ENCODE measurements at places on chromosomes 6 and 20.

DNA sequence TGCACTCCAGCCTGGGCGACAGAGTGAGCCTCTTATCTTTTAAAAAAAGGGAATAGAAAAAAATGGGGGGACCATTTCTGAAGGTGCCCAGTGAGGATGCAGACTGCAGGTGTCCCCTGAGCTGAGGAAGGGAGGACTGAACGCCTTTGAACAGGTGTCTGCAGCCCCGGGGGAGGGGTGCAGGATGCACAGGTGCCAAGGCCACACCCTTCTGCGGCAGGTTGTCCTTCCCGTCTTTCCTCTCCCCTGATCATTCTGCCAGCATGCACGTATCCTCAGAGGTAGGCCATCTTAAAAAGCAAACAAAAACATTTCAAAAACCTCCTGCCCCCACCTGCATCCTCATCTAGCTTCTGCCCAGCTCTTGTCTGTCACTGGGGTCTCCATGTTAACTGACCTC, 101.3 kb downstream of the MTHFD1L start:
- DNase-seq: no peak

- DNase-seq: no peak
Measured at GRCh38 chr20:38501858-38502436, 29.3 kb downstream of the RALGAPB start.

DNA sequence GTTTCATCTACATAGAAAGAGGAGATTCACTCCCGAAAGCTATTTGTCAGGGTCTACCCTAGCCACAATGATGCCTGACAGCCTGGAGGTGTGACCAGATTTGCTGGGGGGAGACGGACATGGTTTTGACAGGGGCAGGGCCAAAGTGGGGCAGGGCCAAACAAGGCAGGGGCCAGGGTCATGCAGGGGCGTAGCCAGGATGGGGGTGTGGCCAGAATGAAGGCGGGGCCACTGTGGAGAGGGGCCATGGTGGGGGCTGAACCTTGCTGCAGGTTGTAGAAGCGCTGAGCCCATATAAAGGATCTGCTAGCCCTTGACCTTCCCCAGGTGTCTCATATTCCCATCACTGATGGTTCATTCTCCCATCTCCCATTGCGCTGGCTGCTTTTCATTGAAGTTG, 184.1 kb upstream of the SULF2 start:
- DNase-seq: no peak

DNA sequence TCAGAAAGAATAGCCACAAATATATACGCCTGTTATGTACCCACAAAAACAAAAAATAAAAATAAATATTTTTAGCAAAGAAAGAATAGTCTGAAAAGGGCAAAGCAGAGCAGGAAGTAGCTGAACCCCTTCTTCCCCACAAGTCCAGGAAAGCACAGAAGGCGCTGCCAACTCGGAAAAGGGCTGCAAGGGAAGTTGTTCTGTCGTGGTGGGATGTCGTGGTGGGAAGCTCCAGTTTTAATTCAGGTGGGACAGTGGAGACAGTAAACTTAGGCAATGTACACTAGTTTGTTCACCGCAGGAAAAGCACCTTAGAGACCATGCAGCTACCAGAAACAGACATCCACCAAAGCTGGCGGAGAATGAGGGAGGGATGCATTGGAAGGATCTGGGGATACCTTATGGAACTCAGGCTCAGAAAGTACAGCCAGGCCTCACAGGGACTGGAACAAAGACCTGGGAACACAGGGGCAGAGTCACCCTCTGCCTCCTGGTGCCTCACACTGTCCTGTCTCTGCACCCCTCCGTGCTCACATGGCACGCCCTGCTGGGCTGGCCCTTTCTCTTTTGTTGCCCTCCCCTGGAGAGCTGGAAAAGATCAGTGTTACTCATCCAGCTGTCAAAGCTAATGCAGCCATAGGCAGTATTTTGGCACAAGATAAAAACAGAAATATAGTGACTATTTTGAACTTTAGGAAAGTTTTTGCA, 3.3 kb upstream of the APMAP start:
- DNase-seq: no peak

GRCh38 chr6:11556309-11556708, 18.8 kb downstream of the TMEM170B start:
- DNase-seq: no peak

- no peak for DNase-seq
Measured at GRCh38 chr6:14787677-14788076, 458.2 kb upstream of the JARID2 start.

GRCh38 chr20:35478804-35479472, 23.5 kb downstream of the CEP250 start:
- no peak for DNase-seq

GRCh38 chr6:81853975-81854374, 101.5 kb upstream of the TENT5A start:
- no peak for DNase-seq

DNA sequence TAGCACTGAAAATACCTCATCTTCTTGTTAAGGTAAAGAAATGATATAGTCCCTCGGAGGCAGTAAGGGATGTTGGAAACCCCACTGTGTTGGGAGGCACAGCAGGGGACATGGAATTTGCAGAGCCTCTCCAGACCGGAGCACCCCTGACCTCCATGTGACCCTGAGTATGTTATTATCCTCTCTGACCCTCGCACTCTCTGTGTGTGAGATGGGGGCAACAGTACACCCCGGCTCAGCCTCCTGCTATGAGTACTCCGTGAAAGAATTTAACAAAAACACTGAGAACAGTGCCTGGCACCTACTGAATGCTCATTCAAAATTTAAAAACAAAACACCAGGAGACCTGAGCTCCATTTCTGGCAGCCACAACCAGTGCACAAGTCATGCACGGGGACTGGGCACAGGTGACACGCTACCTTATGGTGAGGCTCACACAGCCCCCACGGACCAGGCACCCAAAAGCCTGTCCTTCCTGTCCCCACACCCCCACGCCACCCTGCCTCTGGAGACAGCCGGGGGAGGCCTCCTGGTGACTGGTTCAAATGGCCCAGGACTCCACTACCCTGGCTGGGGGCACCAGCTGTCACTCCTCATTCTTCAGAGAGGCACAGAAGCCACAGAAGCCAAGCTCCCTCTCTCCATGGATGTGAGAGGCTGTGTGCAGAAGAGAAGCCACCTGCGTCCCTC, 6.1 kb downstream of the NINL start:
- no peak for DNase-seq

DNA sequence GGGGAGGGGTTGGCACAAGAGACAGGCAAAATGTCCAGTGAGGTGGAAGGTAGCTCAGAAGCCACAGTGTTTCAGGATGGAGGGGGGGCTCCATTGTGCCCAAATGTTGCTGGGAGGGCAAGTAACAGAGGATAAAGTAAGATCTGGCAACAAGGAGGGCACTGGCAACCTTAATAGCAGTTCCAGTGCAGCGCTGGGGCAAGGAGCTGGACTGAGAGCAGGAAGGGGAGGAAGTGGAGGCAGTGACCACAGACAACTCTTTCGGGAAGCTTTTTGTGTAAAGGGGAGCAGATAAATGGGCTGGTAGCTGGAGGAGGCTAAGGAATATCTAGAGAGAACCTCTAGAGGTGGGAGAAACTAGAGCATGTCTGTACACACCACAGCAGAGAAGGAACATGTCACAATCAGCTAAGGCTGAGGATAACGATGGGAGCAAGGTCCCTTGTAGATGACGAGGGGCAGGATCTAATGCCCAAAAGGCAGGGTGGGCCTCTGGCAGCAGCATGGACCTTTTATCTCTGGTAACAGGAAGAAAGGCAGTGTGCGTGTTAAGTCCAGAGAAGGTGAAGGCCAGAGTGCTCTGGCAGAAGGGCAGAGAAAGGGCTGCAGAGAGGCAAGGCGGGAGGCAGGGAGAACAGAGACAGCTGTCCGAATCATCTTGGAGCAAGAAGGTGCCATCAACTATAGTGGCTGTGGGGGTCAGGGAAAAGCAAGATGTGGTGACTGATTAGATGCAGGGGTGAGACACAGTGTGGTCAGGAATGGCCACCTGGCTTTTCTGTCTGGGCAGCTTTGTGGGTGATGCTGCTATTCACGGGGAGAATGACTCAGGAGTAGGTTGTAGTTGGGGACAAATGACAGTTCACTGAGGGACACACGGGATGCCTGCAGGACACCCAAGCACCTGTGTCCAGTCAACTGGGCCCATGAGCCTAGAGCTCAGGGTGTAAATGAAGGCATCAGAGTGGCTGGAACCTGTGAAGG, 17.4 kb downstream of the TMEM242 start:
- DNase-seq: no peak

DNA sequence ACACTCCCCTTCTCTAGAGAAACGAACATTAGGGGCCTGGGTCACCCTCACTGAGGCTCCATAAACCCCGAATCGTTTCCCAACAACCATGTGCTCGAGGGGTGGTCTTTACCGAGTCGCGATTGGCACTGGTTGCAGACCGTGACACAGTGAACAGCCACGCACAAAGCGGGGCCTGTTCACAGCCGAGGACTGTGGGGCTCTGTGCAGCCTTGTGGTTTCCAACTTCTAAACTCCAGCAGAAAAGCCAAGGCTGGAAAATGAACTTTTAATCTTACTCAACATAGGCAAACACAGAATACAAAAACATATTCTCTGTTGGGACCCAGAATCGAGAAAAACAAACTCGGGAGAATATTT, 19.0 kb downstream of the RRBP1 start:
- peak; percentile 11 for DNase-seq

GRCh38 chr6:146337376-146337775, 206.3 kb upstream of the RAB32 start:
- DNase-seq: no peak

GRCh38 chr6:167933847-167934246, 63.6 kb upstream of the KIF25 start:
- no peak for DNase-seq

DNA sequence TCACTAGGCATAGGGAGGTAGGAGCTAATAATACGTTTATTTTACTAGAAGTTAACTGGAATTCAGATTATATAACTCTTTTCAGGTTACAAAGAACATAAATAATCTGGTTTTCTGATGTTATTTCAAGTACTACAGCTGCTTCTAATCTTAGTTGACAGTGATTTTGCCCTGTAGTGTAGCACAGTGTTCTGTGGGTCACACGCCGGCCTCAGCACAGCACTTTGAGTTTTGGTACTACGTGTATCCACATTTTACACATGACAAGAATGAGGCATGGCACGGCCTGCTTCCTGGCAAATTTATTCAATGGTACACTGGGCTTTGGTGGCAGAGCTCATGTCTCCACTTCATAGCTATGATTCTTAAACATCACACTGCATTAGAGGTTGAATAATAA, 1.1 kb downstream of the HFE start:
- peak; percentile 28 for DNase-seq

- DNase-seq: no peak
Measured at GRCh38 chr6:10014557-10014956, 400.3 kb downstream of the TFAP2A start.

GRCh38 chr20:17786221-17786718, 86.5 kb downstream of the BANF2 start:
- no peak for DNase-seq

DNA sequence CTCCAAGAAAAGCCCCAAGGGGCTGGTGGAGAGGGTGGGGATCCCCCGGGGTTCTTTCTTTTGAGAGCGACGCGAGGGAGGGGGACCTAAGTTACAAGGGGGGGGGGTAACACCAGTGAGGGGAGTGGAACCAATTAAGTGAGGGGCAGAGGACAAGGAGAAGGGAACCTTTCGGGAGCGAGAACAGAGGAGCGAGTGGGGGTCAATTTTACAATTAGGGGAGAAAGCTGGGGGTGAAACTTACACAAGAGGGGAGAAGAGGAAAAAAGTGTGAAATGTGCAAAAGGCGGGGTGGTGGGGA, 548 bp downstream of the SALL4 start:
- DNase-seq: no peak

GRCh38 chr20:19508449-19508848, 249.6 kb upstream of the RIN2 start:
- no peak for DNase-seq

GRCh38 chr6:27679964-27680694, 207.2 kb upstream of the ZNF184 start:
- DNase-seq: no peak

DNA sequence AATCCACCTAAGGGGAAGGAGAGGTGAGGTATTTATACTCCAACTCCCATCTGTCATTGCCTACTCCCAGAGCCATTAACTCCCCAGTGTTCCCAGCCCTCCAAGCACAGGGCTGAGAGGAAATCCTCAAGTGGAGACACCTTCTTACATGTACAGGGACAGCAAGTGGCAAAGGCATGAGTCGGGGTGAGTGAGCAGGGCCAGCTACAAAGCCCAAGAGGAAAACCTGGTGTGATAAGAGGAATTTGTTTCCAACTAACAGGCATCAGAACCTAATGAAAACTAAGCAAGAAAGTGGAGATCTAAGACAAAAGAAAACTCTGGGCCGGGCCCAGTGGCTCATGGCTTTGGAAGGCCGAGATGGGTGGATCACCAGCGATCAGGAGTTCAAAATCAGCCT, 70.0 kb upstream of the SRSF6 start:
- DNase-seq: no peak

- no peak for DNase-seq
Measured at GRCh38 chr6:21157186-21157929, 436.2 kb upstream of the SOX4 start.

DNA sequence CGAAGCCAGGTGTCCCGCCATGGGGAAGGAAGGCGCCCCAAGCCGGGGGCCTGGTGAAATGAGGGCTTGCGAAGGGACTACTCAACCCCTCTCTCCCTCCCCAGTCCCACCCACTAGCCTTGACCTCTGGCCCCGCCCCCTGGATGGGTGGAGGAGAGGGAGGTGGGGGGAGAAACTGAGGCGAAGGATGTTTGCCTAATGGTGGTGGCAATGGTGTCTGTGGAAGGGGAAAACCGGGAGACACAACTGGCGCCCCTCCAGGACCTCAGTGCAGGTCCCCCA, at the start of gene POU5F1:
Gene POU5F1 (minus strand): TSS at position 83 of the 282 bp plus-strand sequence. CDS start 62 bp downstream, at position 21.
- DNase-seq: no peak

- peak; percentile 71 for DNase-seq
Measured at GRCh38 chr6:168524571-168525001, 83.6 kb downstream of the SMOC2 start.

DNA sequence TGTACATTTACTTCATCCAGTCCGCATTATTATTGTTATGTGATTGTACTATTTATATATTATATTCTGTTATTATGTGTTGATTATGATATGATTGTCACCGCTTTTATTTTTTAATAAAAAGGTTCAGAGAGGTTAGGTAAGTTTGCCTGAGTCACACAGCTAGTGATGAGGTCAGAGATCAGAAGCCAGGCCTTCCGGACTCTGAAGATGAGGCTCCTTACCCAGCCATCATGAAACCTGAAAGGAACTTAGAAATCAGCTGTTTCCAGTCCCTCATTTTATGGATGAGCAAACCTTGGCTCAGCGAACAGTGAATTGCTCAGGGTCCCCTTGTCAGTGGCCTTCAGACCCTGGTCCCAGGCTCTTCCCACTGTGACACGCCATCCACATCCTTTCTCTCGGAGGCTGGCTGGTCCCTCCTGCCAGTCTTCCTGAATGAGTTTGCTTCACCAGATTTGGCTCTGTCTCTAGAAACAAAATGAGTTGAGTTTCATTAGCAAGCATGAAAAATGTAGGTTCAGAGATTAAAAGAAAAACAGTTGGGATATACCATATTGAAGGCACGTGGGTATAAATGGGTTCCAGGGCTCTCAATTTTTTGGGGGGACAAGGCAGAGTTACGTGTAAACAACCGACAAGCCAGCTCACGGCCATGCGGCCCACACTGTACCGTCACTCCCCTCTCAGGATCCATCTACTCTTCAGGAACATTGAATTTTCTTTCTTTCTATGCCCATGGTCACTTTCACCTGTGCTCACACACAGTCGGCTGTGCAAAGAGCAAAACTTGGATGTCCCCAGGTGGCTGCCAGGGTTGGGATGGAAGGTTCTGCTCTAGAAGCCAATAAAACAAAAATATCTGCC, 132.9 kb downstream of the ZDHHC14 start:
- DNase-seq: no peak

All from uterus (tissue), 4 donors.